Uterine smooth muscle cell (primary cell): ENCODE measurements at places on chromosomes 3 and 15. TPM values are rescaled to one million over a fixed set of nuclear protein-coding genes. Genes with fewer than 3 reads are reported as not detected.

The IL17RE gene
- total RNA-seq = 0.62 and 2.0 TPM in 2 replicates

The SELENOS gene
- total RNA-seq = 99.5 and 114 TPM in 2 replicates

The PRR20G gene
- total RNA-seq = not detected in 2 replicates

The PPP2R3A gene
- 14.9 and 20.4 TPM in 2 replicates for total RNA-seq

The PLA1A gene
- total RNA-seq = 0.25 and 0.33 TPM in 2 replicates

The IL17RB gene
- 0.11 and 0.12 TPM in 2 replicates for total RNA-seq

The AP3B2 gene
- total RNA-seq = 0.22 and 0.75 TPM in 2 replicates

The TAGLN3 gene
- total RNA-seq = 9.2 and 29.5 TPM in 2 replicates

The GOLGA6L10 gene
- total RNA-seq = 0.11 and 1.00 TPM in 2 replicates

The CCR1 gene
- total RNA-seq = 0.87 and 2.7 TPM in 2 replicates

The DNAH12 gene
- under 0.01 and 0.12 TPM in 2 replicates for total RNA-seq

The TMEM158 gene
- 277 and 375 TPM in 2 replicates for total RNA-seq
